Neural crest cell (in vitro differentiated cells): ENCODE measurements at places on chromosomes 3 and 15.

DNA sequence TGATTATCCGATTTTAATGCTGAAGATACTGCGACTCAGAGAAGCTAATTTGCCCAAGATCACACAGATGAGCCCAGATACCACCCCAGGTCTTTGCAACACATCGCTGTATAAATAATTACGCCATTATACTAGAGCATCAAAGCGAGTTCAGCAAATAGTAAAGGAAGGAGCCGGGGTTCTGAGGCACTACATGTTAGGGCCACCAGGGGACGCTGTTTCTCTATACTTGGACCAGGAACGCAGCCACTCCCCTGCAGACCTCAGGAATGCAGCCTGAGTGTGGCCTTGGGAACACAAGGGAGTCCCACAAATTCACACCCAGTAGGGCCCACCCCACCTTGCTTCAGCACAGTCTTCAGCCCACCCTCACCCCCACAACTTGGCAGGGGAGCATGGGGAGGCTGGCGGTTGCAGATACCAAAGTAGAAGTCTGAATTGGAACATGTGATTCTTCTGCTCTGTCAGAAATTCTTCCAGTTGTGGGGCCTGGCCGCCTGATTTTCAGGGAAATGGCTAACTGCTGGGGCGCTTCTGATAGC is 57.8 kb upstream of the RYK start:
- H3K4me1 ChIP-seq, result peaks cover 20% of the 10 kb centered on the region
- H3K27me3 ChIP-seq, result peaks cover 3% of the 10 kb centered on the region
- peak; percentile 88 for DNase-seq
- no peak overlapping the region for H3K4me3 ChIP-seq

DNA sequence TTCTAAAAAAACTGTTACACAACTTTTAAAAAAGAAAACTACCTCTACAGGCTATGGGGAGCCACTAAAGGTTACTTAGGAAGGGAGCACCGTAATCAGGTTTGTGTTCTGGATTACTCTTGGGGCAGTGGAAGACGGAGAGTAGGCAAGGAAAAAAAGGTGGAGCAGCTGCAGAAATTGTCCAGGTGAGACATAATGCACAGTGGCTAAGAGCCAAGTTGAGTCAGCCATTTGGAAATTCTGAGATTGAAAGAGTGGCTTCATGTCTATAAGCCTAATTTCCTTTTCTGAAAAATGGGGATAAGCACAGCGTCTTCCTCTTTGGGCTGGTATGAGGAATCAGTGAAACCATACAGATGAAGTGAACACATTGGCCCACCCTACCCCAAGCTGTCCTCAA is 195.2 kb downstream of the CADPS start:
- peaks cover 50% of the 10 kb centered on the region for H3K27me3 ChIP-seq
- DNase-seq, result no peak
- no peaks in the 10 kb centered on the region for H3K36me3 ChIP-seq
- H3K4me3 ChIP-seq, result no peak overlapping the region

DNA sequence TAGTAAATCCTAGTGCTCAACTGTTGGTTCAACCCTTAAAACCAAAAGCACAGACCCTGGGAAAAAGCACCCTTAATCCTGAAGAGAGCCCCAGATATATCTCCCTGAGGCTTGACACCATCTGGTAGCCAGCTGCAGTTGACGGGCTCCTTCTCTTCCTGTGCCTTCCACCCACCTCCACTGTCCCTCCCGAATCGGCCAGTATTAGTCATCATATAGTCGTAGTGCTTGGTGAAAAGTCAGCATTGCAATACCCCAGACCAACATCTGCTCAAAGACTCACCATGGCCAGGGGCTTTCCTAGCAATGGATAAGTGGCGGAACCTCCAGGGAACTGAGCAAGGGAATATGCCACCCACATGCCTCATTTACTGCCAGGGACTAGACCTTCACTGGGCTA is 125.6 kb upstream of the CRBN start:
- no peak overlapping the region for H3K27ac ChIP-seq
- no peaks in the 10 kb centered on the region for H3K36me3 ChIP-seq
- no peaks in the 10 kb centered on the region for H3K27me3 ChIP-seq

- DNase-seq, result no peak
- H3K27ac ChIP-seq, result no peak overlapping the region
- H3K27me3 ChIP-seq, result peaks cover 42% of the 10 kb centered on the region
- H3K36me3 ChIP-seq, result no peaks in the 10 kb centered on the region
- no peaks in the 10 kb centered on the region for H3K4me1 ChIP-seq
Measured at GRCh38 chr3:12302564-12302963, 13.7 kb downstream of the PPARG start.

DNA sequence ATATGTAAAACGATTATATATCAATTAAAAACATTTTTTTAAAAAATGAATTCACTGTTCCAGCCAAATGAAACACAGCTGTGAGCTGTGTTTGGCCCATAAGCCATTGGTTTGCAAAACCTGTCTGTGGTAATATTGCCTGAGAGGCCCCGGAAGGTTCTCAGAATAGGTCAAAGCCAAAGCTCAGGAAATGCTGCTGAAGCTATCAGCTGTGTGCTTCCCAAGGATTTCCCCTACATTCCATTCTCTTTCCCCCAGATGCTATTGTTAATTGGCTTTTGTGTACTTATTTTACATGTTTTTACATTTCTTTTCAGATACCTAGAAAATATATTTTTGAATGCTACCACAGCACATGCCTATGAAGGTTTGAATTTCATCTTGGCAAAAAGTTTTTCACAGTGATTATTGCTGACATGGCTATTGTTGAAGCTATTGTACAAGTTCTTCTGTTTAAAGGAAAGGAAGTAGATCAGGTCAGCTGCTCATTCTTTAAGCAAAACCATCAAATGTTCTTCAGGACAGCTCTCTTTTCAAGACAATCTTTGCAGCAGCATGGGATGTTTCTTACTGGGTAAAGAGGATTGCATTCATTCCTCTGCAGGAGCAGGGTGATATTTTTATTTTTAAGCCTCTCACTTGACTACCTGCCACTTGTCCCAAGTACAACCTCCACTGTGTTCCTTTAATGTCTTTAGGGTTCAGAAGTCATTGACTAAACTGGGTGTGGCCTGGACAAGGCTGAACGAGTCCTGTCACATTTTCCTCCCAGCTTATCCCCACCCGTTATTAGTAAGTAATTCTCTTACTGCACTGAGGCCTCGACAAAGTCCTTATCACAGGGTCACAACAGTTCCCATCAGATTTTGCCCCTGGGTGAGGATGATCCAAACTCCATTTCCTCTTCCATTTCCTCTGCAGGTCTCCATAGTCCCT is 26.3 kb upstream of the BNC1 start:
- no peak overlapping the region for H3K4me3 ChIP-seq
- no peaks in the 10 kb centered on the region for H3K36me3 ChIP-seq
- peaks cover 5% of the 10 kb centered on the region for H3K27me3 ChIP-seq
- no peak overlapping the region for H3K27ac ChIP-seq
- H3K4me1 ChIP-seq, result peaks cover 26% of the 10 kb centered on the region

DNA sequence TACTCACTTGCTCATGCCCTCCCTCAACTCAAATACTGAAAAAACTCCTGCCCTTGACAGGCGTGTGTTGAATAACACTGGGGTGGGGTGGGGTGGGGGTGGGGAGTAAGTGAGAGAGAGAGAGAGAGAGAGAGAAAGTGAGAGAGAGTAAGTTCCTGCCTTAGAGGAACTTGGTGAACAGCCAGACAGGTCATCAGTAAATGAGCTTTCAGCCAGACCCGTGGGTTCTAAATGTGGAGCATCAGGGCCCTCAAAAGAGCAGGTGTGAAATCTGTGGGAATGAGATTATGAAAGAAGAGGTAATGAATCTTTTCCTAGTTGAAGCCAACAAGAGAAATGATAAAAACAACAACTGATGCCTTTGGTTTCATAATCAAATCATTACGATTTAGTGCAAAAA is 134.4 kb upstream of the FAM3D start:
- no peaks in the 10 kb centered on the region for H3K4me1 ChIP-seq
- peaks cover 8% of the 10 kb centered on the region for H3K36me3 ChIP-seq
- H3K4me3 ChIP-seq, result no peak overlapping the region
- no peaks in the 10 kb centered on the region for H3K27me3 ChIP-seq
- no peak overlapping the region for H3K27ac ChIP-seq
- DNase-seq, result no peak

- H3K36me3 ChIP-seq, result no peaks in the 10 kb centered on the region
- no peak overlapping the region for H3K4me3 ChIP-seq
Measured at GRCh38 chr3:183583331-183584245, 28.1 kb upstream of the KLHL6 start.

DNA sequence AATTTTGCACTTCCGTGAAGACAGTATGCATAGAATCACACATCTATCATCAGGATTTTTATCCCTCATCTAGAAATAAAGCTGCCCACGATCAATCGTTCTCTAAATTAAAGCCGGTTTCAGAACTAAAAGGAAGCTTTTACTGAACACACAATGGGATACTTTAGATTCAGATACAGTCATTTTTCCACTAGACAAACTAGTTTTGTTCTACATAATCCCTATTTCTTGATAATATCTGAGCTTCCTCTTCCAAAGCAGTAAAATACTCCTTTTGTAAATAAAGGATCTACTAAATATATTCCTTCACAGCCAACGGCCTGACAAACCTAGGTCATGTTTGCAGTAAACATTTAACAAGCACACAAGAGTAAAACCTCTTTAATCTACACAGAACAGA is 2.0 kb upstream of the GANC start:
- H3K4me1 ChIP-seq, result peaks cover 56% of the 10 kb centered on the region
- no peaks in the 10 kb centered on the region for H3K27me3 ChIP-seq
- DNase-seq, result no peak
- peaks cover 4% of the 10 kb centered on the region for H3K36me3 ChIP-seq
- H3K27ac ChIP-seq, result no peak overlapping the region

DNA sequence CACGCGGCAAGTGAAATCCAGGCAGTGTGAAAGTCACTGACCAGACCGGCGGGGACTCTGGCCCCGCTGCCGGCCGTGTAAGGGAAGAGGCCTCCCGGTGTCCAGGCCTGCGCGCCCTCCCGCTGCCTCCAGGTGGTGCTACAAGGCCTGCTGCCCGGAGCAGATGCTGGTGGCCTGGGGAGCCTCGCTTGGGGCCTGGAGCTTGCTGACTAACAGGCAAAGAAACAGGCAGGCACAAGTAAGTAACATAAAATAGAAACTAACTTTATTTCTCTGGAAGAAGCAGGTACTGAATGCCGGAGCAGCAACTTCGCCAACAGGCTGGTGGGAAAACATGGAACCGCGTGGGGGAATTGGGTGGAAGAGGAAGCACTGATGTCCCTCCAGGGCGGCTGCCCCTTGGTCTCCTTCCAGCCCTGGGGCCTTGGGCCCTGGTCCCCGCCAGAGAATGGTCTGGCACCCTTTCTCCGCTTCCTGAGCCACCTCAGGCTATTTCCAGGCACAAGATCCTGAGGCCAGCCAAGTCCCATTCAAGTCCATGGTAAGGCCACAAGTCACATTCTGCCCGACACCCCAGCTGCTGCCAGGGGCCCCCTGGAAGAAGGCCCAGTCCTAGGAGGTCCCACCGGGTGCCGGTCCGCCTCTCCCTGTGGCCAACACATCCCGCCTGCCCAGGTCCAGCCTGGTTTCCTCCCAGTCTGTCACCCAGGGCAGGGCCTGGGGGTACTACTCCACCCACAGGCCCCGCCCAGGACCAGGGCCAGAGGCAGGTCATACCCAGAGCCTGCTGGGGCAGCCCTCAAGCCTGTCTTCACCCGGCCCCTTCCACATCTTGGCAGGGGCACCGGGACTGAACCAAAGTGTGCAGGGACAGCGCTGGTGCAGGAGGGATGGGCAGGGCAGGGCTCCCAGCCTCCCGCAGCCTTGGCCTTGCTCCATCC is 45.0 kb downstream of the TNK2 start:
- no peak overlapping the region for H3K4me3 ChIP-seq
- H3K27ac ChIP-seq, result no peak overlapping the region
- no peaks in the 10 kb centered on the region for H3K27me3 ChIP-seq
- no peaks in the 10 kb centered on the region for H3K36me3 ChIP-seq
- H3K4me1 ChIP-seq, result peaks cover 20% of the 10 kb centered on the region

DNA sequence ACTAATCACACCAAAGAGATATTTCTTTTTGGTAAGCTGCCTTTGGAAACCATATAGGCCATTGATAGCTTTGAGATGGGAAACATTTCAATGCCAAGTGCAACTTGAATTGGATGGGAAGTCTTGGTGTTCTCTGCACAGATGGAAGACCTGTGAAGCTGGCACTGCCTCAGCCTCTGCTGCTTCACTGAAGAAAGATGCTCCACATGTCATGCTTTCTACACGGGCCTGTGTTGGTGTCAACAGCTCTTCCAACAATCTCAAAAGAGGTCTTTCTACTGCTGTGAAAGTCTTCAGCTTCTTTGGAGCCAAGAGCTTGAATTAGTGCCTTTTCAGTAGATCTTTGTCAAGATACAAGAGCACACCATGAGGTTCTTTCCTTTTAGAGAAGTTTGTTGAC is 169.0 kb downstream of the SPATA16 start:
- no peak overlapping the region for H3K4me3 ChIP-seq
- no peak overlapping the region for H3K27ac ChIP-seq
- no peaks in the 10 kb centered on the region for H3K36me3 ChIP-seq
- no peaks in the 10 kb centered on the region for H3K27me3 ChIP-seq
- DNase-seq, result no peak
- no peaks in the 10 kb centered on the region for H3K4me1 ChIP-seq

- peaks cover 10% of the 10 kb centered on the region for H3K4me1 ChIP-seq
- H3K27ac ChIP-seq, result no peak overlapping the region
- H3K4me3 ChIP-seq, result no peak overlapping the region
- H3K27me3 ChIP-seq, result no peaks in the 10 kb centered on the region
- DNase-seq, result no peak
Measured at GRCh38 chr3:131053043-131053859, 26.6 kb downstream of the NEK11 start.

GRCh38 chr3:15420871-15421270 is 6.5 kb downstream of the METTL6 start:
- DNase-seq, result no peak
- no peaks in the 10 kb centered on the region for H3K36me3 ChIP-seq
- peak overlapping the region; percentile 21 for H3K4me3 ChIP-seq
- H3K4me1 ChIP-seq, result peaks cover 10% of the 10 kb centered on the region
- H3K27me3 ChIP-seq, result no peaks in the 10 kb centered on the region

GRCh38 chr15:69885173-69885955 is 212.4 kb downstream of the TLE3 start:
- peaks cover 63% of the 10 kb centered on the region for H3K27me3 ChIP-seq
- H3K4me3 ChIP-seq, result no peak overlapping the region
- peaks cover 22% of the 10 kb centered on the region for H3K4me1 ChIP-seq
- peak; percentile 29 for DNase-seq
- peak overlapping the region; percentile 16 for H3K27ac ChIP-seq

GRCh38 chr3:83033133-83033532 is 1271.7 kb upstream of the GBE1 start:
- DNase-seq, result no peak
- H3K27ac ChIP-seq, result no peak overlapping the region
- H3K36me3 ChIP-seq, result no peaks in the 10 kb centered on the region
- no peaks in the 10 kb centered on the region for H3K4me1 ChIP-seq
- H3K4me3 ChIP-seq, result no peak overlapping the region
- H3K27me3 ChIP-seq, result no peaks in the 10 kb centered on the region

- H3K27me3 ChIP-seq, result peaks cover 53% of the 10 kb centered on the region
- no peaks in the 10 kb centered on the region for H3K36me3 ChIP-seq
- H3K4me3 ChIP-seq, result no peak overlapping the region
- no peak overlapping the region for H3K27ac ChIP-seq
- no peak for DNase-seq
- H3K4me1 ChIP-seq, result no peaks in the 10 kb centered on the region
Measured at GRCh38 chr15:73856458-73857192, 16.7 kb upstream of the TBC1D21 start.
